ENCODE measurements at places on chromosomes 2 and 18.

DNA sequence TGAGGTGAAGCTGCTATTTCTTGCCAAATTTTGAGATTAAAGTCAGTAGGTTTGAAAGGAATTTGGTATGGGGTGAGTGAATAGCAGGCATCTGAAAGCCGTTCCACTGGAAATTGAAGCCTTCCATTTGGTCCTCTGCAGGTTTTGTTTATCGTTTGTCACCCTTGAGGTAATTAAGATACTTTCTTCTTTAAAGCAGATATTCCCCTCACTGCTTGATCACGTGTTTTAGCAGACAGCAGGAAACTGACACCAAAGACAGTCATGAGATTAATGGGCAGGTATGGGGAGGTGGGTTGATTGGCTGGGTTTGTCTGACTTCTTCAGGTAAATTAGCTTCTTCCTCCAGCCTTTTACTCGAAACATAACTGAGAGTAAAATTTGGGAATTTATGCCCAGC lies 10.7 kb downstream of the LPIN1 start:
- no peak for DNase-seq

DNA sequence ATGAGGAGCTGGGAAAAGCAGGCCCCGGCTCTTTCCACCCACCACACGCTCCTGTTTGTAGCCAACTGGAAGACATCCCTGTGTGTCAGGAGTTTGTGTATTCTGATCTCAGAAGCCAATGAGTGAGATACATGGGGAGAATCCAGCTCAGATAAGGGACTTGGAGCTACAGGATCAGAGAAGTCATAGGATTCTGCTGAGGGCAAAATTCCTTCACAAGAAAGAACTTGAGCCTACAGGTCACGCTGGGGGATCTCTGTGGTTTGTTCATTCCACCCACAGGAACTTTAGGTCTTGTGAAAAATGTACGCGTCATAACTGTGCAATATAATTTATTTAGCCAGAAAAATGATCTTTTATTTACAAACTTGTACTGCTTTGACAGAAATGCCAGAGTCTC lies 80.1 kb upstream of the SMIM21 start:
- DNase-seq: no peak

- peak; percentile 32 for DNase-seq
Measured at GRCh38 chr2:85887566-85888019, 1.2 kb downstream of the ST3GAL5 start.

DNA sequence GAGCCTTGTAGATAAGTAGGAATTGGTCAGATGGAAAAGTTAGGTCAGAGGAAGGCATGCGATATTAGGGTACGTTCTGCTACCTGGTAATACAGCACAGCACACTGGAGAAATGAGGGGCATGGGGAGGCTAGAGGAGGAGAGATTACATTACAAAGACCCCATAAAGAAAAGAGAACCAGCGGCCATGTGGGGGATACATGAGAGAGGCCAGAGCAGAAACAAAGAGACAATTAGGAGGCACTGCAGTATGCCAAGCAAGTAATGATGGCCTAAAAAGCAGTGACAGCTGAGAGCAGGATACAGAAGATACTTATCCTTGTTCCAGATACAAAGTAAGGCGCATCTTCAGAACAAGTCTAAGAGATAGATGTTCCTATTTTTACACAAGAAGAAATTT lies 40.0 kb downstream of the TXNL1 start:
- DNase-seq: no peak

- DNase-seq: no peak
Measured at GRCh38 chr2:230636684-230637271, 75.9 kb upstream of the CAB39 start.

DNA sequence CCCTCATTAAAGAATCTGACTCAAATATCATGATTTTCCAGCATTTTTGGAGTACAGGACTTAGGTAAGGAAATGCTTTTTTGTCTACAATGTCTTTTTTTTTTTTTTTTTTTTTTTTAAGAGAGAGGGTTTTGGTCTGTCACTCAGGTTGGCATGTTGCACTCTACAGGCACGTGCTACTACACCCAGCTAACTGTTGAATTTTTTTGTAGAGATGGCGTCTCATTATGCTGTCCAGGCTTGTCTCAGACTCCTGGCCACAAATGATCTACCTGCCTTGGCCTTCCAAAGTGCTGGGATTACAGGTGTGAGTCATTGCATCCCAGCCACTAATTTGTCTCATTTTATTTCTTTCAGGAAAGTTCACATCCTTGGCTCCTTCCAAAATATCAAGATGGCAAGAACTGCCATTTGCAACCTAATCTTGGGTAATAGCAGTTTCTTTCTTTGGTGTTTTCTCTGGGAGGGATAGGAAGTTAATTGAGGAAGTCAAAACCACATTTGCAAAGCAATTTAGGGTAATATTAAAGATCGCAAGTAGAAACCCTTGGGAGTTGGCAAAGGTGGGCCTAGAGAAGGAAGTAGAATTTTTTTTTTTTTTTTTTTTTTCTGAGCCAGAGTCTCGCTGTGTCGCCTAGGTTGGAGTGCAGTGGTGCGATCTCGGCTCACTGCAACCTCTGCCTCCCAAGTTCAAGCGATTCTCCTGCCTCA lies 15.5 kb downstream of the PNO1 start:
- DNase-seq: no peak

GRCh38 chr2:197926673-197927072 lies 122.3 kb downstream of the PLCL1 start:
- no peak for DNase-seq

GRCh38 chr2:120776649-120777048 lies 41.0 kb downstream of the GLI2 start:
- no peak for DNase-seq

- peak; percentile 35 for DNase-seq
Measured at GRCh38 chr2:239966029-239966852, 58.9 kb downstream of the NDUFA10 start.
